ENCODE measurements at places on chromosomes 12 and 14.

GRCh38 chr12:71484272-71484905 is 44.8 kb downstream of the LGR5 start:
- no peak for DNase-seq

GRCh38 chr14:98682033-98682432 is 590.0 kb downstream of the BCL11B start:
- DNase-seq = no peak

- DNase-seq = no peak
Measured at GRCh38 chr12:111993292-111994150, 19.4 kb downstream of the TMEM116 start.

DNA sequence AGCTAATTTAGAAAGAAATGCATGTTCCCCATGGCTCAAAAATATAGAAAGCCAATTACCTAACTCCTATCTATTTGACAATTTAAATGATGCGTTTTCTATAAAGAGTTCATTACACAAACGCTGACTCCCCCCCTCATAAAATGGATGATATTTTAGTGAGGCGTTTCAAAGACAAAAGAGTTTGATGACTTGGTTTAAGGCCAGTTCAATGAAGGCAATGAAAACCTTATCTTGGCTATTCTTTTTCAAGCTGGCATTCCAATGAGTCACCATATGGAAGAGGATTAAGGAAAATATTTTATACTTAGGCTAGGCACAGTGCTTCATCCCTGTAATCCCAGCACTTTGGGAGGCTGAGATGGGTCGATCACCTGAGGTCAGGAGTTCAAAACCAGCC is 62.7 kb downstream of the HMGA2 start:
- DNase-seq = no peak

- peak; percentile 95 for DNase-seq
Measured at GRCh38 chr12:115261691-115262398, 577.9 kb upstream of the TBX3 start.

All from mesendoderm (in vitro differentiated cells).